ENCODE measurements at places on chromosomes 2 and 18. TPM values are rescaled to one million over a fixed set of nuclear protein-coding genes. Genes with fewer than 3 reads are reported as not detected.

The NEU4 gene
- not detected for total RNA-seq

The IL1F10 gene
- not detected for total RNA-seq

The TGIF1 gene
- total RNA-seq = 83.3 TPM

The B3GNT7 gene
- total RNA-seq = 0.09 TPM

The ALPP gene
- not detected for total RNA-seq

The SLC4A3 gene
- 0.27 TPM for total RNA-seq

The PAX8 gene
- total RNA-seq = not detected

The ANKRD29 gene
- 0.85 TPM for total RNA-seq

The DNER gene
- total RNA-seq = 0.09 TPM

The CCDC68 gene
- 5.9 TPM for total RNA-seq

The SIX2 gene
- total RNA-seq = under 0.01 TPM

The GALR1 gene
- total RNA-seq = not detected

The IAH1 gene
- total RNA-seq = 37.0 TPM

The MYL12B gene
- total RNA-seq = 716 TPM

The ADCYAP1 gene
- 0.94 TPM for total RNA-seq

The IL18RAP gene
- not detected for total RNA-seq

The GPR17 gene
- total RNA-seq = not detected

The ANAPC1 gene
- total RNA-seq = 77.6 TPM

The TCF23 gene
- total RNA-seq = not detected

Data from endothelial cell of coronary artery (primary cell).